NCI-H524 treated with DMSO at 0.1 percent for 48 hours (cell line): ENCODE measurements at places on chromosomes 12 and 14.

DNA sequence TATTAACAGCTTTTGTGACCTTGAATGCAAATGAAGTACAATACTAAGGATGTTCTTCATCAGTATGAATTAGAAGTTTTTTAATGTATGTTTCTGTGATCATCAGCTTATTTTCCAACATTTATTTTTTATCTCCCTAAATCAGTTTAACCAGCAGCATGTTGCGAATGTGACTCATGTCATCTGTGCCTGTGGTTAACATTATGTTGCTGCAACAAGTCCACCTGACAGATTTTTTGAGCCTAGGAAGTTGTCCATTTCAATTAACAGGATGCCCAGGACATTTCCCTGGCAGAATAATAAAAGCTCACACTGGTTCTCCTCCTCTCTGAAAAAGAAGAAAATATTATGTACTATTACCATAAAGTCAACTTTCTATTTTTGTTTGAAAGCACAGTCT lies 155.5 kb downstream of the SYT1 start:
- DNase-seq = no peak

- DNase-seq = no peak
Observed at GRCh38 chr14:103348154-103348553, 14.1 kb downstream of the EIF5 start.

DNA sequence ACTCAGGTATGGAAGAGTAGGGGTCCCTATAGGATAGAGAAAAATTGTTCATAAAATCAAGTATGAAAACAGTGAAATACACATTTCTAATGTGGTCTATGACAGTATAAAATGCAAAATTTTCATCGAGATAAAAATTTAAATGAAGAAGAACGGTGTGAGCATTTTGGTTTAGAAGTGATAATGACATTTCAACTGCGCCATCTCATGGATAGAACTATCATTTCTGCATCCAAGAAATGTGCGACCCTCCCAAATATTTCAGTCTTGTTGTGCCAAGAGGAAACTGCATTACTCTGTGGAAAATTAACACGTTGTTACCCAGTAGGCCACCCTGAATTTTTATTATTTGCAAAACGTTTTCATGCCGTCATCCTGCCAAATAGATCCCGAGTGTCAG lies 108.8 kb downstream of the CRACR2A start:
- DNase-seq = no peak

DNA sequence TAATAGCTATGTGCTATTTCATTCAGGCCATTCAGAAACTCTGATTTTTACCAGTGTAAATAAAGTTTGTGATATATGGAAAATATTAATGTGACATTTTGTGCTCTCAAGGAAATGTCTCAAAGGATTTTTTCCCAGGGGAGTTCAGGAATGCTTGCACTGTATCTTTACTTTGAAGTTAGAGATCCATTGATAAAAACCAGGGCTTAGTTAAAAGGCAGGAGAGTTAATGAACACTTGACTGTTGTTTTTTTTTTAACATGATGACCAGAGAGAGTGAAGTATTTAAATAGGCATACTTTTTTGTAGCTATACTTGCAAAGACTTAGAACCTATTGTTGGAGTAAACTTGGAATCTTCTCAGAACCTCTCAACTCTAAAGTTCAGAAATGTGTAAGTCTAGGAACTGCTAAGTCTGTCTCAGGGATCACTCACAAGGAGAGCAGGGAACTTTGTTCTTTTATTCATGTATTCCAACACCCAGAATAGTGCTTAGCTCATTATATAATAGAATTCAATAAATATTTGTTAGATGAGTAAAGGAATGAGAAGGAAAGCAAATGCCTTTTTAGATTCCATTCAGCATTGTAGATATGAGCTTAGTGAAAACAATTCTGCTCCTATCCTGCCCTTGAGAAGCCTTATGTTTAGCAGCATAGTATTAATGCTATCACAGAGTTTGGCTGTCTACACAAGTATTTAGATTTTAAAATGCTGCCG lies 117.5 kb downstream of the DAAM1 start:
- DNase-seq = no peak

DNA sequence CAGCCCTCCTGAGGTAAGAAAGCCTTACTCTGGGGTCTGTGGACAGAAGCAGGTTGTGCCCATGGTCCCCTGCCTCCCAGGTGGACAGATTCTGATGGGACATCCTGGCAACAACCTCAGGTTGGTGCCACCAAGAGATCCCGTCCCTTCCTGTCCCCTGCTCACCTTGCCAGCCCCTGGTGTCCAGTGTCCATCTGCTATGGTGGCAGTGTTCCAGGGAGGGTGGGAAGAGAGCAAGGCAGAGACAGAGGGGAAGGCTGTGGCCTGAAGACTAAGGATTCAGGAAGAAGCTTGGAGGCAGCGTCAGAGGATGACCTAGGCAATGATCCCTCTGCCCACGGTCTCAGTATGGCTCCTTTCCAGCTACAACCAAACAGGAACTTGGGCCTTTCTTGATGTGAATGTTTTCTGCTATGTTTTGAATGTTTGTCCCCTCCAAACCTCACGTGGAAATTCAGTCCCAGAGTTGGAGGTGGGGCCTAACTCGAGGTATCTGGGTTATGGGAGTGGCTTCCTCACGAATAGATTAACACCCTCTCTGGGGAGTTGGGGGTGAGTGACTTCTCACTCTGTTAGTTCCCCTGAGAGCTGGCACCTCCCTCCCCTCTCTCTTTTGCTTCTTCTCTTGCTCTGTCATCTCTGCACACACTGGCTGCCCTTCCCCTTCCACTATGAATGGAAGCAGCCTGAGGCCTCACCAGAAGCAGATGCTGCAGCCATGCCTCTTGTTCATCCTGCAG lies 26.9 kb downstream of the IQSEC3 start:
- no peak for DNase-seq

DNA sequence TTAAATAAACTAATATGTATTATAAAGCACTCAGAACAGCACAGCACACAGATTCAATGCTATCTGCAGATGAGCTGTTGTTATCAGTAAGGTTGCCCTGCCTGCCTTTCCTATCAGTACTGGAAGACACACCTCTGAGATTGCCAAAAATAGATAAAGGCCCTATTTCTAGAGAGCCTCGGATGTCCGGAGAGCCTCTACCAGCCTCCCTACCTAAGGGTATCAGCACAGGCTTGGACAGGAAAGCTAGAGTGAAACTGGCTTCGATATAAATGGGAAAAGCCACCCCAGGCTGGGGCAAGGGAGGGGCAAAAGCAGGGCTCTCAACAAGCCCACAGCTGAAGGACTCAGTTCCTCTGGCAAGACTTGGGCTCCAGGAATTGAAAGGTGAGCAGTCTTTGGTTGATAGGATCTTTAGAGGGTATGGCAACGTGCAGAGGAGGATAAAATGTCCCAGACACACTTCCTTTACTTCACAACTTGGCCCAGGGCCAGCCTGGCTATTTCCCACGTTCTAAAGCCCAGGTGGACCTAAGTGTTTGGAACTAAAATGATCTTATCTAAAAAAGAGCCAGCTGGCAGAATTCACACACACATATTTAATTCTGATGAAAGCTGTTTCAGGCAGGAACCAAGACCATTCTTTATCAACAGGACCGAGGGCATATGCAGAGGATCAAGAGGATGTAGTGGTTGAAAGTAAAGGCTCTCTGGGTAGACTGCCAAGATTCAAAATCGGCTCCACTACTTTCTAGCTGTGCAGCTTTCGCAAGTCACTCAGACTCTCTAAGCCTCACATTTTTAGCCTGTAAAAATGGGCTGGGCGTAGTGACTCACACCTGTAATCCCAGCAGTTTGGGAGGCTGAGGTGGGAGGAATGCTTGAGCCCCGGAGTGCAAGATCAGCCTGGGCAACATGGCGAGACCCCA lies 37.8 kb upstream of the ITPR2 start:
- DNase-seq = peak; percentile 57

DNA sequence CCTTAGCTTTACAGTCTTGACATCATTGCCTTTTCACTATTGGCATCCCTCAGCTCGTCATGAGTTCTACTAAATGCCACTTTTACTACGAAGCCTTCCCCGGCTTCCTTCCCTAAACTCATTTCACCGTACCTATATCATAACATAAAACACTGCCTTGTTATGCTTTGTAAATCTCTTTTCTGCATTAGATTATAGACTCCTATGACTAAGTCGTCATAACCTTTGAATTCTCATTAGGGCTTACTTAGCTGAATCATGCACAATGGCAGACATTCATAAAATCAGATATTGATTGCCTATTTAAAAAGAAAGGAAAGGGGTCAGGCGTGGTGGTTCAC lies 21.0 kb downstream of the BTG1 start:
- no peak for DNase-seq

DNA sequence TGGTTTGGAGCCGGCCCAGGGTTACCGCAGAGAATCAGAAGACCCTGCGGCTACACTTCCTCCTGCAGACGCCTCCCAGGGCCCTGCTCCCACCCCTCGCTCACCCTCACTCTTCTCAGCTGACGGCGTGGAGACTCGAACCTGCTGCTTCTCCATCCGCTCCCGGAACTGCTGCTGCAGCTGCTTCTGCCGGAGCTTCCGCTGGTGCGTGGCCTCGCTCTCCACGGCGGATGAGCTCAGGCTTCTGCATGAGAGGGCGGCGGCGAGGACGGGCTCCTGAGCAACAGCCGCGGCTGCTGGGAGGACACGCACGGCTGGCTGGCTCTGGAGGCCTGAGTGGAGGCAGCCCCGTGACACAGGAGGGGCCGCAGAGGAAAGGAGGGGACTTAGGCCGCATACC lies 33.3 kb downstream of the RAD52 start:
- no peak for DNase-seq

DNA sequence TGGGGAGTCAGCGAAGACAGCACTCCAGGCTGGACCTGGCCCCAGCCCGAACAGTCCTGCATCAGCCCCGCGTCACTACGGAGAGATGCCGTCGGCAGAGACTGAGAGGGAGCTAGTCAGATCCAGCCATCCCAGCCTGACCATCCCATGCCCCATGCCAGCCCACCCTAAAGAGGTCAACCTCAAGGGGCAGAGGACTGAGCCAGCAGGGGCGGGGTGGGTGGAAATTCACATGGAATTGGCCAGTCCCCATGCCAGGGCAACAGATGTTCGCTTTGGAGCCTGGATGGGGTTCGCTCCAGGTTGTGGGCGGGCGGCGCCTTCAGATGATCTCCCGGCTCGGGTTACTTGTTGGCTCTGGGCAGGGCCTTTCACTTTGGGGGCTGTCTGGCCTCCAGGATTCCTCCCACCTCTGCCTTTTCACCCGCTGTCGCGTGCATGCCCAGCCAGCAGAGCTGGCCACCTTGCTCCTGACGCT lies 154.3 kb downstream of the TSPAN9 start:
- DNase-seq = peak; percentile 63

DNA sequence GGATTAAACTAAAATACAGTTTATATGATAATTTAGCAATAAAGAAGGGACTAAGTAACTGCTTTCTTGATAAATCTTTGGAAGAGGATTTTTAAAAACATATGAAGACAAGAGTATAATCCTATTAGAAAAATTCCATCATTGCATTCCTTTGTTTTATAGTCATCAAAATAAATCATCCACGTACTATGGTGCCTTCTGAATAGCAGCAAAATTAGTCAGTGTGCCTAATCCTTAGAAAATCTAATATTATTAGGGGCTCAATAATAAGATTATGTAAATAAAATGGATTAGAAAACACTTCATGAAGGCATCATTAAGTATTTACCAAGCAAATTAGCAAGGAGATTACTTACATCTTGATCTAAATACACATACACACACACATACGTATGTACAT lies 102.1 kb downstream of the KCNH5 start:
- no peak for DNase-seq
